ENCODE measurements at places on chromosomes 5 and 9.

DNA sequence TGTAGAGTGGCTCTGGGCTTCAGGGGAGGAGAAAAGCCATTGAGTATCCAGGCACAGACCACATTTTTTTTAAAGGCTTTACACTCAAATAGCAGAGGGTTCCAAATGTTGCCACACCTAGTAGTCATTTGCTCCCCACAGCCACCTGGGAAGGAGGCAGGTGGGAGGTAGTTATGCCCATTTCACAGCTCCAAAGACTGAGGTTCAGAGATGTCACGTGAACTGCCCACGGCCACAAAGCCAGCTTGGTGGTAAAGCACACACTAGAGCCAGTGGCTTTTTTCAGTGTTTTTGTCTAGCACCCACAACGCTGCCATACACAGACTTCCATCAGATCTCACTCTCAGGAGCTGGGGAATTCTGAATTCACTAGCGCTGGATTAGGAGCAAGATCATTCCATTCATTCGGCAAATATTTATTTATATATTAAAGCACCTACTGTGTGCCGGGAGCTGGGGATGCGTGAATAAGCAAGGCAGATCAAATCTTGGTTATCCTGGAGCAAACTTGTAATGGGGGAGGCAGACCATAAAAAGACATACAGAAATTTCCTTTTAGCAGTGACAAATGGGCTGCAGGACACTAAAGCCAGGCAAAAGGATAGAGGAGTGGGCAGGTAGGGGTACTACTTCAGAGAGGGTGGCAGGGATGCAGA, 7.4 kb downstream of the WHRN start:
- DNase-seq, result no peak

DNA sequence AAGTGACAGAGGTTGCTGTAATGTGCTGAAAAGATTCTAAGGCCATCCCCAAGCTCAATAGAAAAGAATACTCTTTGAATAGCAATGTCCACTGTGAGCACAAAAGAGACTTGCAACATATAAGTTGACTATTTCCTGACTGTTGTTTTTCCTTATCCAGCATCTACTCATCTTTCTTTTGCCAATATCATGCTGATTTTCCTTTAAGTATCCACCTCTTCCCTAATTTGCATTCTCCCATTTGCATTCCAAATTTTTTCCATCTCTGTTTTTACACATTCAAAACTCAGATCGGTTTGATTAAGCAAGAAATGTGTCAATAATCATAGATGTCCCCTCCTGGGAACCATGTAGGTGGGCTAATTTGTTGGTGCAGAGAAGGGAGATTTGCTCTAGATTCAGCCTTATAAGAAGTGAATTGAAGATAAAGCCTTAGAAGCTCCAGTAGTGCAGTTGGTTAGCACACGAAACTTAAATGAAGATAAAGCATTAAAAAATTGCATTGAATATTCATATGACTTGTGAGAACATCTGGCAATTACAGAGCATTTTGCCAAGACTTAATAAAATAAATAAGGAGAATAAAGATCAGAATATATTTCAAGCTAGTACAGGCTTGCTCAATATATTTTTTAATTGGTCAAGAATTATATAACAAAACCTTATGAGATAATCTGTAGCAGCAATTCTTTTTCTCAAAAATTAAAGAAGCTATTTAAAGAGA, 267.6 kb downstream of the TMEM167A start:
- DNase-seq, result no peak

DNA sequence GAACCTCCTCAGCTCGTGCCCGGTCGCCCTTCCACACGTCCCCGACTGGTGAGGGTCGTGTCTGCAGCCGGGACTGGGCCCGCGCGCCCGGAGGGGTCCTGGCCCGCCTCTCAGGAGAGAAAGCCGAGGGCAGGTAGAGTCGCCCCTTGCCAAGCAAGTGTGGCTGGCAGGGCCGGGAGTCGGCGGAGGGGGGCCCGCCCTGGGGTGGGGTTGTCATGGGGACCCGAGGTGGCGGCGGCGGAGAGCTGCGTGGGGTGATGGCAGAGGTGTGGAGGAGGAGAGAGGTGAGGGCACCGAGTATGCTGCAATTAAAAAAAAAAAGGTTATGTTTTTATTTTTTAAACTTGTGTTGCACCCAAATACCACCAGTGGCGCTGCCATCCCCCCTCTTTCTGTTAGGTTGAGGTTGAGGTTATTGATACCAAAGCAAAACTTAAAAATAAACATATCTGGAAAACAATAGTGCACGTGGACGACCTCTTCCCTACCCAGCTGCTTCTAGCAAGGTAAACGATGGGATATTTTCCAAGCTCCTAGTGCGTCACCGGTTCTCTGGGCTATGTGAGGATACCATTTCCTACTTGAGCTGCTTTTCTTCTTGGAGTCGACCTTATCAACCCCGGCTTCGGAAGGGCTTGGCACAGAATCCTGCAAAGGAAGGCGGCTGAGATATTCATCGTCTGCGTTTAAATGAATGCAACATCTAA, 660 bp downstream of the SCAMP1 start:
- DNase-seq, result peak; percentile 52

DNA sequence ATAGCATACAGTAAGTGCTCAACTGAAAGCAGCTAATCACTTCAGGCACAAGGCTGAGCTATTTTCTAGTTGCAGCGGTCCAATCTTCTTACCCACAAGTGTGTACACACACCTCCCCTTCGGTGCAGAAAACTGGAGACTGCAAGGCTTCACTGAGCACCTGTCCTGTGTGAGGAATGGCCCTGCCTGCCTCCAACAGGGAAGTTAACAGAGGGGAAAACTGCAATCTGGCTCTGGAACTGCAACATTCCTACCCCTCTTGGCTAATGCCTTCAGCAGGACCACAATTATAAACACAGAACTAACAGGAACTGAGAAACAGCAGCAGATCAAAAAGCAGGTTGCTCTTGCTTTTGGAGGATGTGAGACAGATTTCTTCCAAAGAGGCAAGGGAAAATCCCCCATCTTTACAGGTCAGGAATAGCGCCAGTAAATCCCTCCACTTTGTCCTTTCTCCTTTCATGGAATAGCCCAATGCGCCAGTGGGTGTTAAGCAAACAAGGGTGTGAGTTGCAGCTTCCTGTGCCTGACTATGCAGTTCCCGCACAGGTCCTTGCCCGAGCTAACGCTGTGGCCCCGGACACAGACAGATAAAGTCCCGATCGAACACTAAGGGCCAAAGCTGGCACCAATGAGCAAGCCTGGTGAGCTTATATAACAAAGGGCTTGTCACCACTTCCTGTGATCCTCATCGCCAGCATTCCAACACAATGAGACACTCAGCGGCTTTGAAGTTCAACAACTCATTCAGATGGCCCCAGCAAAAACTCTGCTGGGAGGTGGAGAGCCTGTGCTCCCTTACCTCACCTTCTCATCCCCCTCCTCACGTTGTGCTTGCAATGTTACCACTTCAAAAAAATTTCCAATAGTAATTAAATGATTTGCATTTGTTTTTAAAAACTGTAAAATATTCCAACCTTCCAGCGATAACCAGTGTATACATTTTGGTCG, 21.5 kb downstream of the SHB start:
- peak; percentile 86 for DNase-seq

DNA sequence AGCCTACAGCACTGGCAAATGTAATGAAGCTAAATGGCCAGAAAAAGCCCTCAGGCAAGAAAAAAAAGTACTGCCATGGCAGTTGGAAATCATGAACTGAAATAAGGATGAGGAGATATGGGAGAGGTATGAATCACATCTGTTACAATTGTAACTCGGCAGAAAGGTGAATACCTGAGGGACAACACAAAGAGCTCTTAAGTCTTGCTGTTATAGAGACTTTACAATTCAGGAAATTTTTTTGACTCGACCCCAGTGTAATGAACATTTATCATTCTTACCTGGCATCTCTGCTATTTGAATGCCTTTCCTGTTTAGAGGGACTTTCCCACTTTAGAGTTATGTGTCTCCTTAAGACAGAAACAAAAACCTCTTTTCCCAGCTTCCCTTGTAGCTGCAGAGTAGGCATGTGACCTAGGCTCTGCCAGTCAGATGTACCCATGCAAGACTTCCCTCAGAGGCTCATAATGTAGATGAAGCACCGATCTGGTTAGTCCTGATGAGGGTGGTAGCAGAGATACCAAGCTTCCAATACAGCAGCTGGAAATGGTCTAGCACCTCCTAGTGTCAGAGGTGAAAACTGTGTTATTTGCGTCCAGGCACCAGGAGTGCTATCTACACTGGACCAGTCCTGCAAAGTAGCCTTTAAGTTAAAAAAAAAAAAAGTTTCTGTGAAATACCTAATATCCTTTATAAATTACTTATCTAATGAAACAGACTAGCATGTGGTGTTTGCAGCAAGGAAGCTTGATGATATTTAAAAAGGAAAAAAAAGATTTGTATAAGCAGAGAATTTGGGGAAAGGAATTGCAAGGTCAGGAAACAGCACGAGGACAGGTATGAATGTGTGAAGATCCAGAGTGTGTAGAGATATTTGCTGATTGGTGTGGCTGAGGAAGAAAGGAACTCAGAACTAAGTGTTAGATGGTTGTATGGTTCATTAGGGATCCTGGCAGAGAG, 146.9 kb upstream of the SLC1A3 start:
- no peak for DNase-seq

- peak; percentile 64 for DNase-seq
Measured at GRCh38 chr5:43658509-43658908, 55.5 kb downstream of the NNT start.

DNA sequence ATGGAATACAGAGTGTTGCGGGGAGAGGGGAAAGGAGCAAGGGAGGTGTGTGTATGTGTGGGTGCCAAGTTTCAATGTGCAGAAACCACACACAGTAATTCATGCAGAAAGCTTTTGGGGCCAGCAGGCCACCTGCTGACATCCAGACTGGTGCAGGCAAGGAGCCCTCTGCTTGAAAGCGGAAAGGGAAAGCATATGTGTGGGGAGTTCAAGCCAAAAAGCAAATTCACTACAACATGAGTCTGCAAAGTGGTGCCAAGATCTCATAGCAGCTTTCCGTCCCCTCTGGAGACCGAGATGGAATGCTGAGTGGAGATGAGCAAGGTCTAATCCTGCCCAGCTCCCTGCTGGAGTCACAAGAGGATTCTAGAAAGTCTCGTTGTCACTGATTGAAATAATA, 159.7 kb upstream of the VLDLR start:
- DNase-seq, result peak; percentile 44

- DNase-seq, result peak; percentile 87
Measured at GRCh38 chr5:157464519-157465171, 4.6 kb downstream of the NIPAL4 start.

- DNase-seq, result no peak
Measured at GRCh38 chr9:2764353-2764752, 47.0 kb downstream of the KCNV2 start.

- DNase-seq, result no peak
Measured at GRCh38 chr9:101510459-101510858, 23.2 kb upstream of the RNF20 start.

- DNase-seq, result no peak
Measured at GRCh38 chr5:8840237-8840636, 705.6 kb downstream of the SEMA5A start.

DNA sequence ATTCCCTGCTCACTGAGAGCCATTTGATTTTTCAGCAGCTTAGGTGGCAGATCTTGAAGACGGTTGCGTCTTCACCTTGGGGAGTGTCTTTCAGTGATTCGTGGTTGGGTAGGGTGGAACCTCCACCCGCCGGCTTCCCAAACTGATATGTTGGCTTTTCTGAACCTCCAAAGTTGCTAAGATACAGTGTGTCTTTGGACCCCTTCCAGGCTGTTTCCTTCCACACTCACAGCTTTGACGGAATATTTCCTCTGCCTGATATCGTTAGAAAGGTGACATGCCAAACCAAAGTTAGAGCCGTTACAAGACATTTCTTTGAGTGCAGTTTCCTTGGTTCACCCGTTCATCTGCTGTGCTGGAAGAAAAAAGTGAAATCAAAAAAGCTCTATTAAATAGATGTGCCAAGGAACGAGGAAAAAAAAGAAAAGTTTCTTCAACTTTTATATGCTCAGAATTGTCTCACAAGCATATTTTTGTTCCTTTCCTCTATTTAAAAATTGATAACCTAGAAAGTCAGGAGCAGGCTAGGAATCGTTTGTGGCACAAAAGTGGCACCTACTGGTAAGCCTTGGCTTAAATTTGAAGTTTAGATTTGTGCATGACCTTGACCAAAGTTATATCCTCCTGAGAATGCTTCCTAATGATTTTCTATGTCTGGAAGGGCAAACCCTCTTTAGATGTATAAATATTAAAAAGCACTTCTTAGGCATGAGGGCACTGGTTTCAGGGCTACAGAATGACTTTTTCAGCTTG, 270.7 kb upstream of the WWC1 start:
- DNase-seq, result no peak

- peak; percentile 58 for DNase-seq
Measured at GRCh38 chr9:14687042-14687719, 6.1 kb downstream of the ZDHHC21 start.

- DNase-seq, result no peak
Measured at GRCh38 chr5:77117161-77117560, 30.1 kb upstream of the ZBED3 start.

DNA sequence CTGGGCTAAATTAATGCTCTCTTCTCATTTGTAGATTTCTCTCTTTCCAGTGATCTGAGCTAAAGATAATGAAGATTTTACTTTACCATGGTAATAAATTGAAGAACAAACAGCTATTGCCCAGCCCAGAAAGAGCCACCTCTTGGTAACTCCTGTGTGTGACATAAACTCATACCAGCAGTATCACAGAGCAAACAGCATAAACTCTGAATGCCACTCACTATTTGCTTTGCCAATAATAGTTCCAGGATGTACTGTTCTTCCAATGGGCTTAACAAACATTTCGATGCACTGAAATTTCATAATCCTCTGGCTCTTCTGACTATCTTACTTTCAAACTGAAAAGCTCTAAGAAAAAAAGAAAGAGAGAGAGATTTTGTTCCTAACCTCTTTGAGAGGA, 69.8 kb upstream of the RASEF start:
- no peak for DNase-seq

GRCh38 chr5:159522841-159523240, 192.6 kb upstream of the IL12B start:
- no peak for DNase-seq

- DNase-seq, result no peak
Measured at GRCh38 chr5:95726811-95727763, 4.0 kb upstream of the RHOBTB3 start.

DNA sequence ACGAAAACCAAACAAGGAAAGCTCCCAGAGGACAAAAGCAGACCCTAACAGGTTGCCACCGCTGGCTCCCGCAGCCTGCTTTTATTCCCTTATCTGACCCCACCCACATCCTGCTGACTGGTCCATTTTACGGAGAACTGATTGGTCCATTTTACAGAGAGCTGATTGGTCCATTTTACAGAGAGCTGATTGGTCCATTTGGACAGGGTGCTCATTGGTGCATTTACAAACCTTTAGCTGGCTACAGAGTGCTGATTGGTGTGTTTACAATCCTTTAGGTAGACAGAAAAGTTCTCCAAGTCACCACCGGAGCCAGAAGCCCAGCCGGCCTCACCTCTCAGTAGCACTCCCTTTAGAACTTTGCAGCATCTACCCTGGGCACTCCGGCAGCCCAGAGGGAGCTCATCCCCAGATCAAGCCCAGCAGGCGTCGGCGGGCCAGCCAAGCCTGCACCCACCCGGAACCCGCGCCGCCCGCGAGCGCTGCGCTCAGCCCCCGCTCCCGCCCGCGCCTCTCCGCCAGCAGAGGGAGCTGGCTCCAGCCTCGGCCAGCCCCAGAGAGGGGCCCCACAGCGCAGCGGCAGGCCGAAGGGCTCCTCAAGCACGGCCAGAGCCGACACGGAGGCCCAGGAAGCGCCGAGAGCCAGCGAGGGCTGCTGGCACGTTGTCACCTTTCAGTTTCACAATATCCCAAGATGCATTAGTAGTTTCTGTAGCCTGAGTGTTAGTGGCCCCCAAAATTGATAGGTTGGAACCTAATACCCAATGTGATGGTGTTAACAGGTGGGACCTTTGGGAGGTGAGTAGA, 35.3 kb upstream of the CLPTM1L start:
- DNase-seq, result peak; percentile 54
